ENCODE measurements at places on chromosomes 13 and 19. TPM values are rescaled to one million over a fixed set of nuclear protein-coding genes. Genes with fewer than 3 reads are reported as not detected.

DNA sequence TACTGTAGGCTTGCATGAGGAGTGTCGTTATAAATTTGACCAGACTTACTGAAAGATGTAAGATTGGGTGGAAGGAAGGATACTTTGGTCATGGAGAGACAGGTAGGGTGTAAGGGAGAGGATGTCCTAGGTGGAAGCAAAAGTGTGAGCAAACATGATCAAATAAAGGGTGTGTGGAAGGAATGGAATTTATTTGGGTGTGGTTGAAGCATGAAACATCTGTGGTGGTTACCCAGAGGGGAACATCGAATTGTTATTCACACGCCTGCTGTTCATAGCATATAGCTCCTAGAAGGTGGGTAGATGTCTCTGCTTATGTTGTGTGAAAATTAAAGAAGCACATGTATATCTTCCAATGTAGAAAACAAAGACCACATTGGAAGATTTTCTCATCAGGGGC, 157.7 kb downstream of the ATP8A2 start:
- DNase-seq, result no peak

MYPOP gene
- 11.1 TPM for total RNA-seq

DNA sequence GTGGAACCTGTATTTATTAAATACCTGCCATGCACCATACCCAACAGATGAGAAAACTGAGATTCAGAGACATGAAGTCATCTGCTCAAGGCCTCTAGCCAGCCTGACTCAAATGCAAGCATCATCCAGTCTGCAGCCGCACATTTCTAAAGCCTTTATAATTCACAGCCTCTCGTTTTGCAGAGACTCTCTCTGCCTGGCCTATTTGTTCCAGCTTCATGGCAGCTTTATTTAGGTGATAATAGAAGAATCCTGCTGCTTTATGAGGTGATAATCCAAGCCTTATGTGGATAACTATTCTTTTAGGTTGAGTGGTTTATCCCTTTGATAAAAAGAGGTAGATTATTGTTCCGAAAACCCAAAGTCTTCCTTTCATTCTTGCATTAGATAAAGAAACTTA, 58.4 kb downstream of the OXGR1 start:
- DNase-seq, result no peak

DNA sequence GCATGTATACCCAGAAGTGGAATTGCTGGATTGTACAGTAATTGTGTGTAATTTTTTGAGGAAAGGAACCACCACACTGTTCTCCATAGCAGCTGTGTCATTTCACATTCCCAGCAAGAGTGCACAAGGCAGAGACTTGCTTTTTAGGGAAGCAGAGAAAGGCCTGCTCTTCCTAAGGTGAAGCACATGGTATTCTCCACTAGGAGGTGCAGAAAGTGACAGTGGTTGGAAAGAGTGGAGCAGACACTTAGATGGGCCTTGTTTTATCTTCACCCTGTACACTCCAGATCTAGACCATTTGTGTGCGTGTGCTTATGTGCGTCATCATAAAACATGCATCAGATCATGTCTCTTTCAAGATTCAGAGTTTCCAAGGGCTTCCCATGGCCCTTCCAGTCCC, 35.0 kb downstream of the FAM124A start:
- no peak for DNase-seq

REXO1 gene
- 52.1 TPM for total RNA-seq

- DNase-seq, result no peak
These were observed 309.9 kb upstream of the SLITRK1 start for GRCh38 chr13:84192125-84192524.

- no peak for DNase-seq
These were observed 767.1 kb downstream of the UQCRFS1 start for GRCh38 chr19:28445826-28446225.

DNA sequence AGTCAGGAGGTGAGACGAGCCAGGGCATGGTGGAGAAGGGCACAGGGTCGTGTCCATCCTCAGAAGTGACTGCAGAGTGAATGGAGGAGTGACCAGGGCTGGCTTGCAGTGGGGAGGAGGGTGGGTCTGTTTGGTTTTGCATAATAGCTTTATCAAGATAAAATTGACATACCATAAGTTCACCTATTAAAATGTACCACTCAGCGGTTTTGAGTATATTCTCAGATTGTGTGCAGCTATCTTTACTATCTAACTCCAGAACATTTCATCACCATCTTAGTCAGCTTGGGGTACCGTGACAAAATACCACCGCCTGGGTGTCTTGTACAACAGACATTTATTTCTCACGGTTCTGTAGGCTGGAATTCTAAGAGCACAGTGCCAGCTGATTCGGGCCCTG, 13.2 kb downstream of the ZNF8 start:
- no peak for DNase-seq

PGLYRP2 gene
- total RNA-seq, result not detected

CKM gene
- total RNA-seq, result not detected

- DNase-seq, result no peak
These were observed 1.5 kb downstream of the ERF start for GRCh38 chr19:42253245-42254088.

DNA sequence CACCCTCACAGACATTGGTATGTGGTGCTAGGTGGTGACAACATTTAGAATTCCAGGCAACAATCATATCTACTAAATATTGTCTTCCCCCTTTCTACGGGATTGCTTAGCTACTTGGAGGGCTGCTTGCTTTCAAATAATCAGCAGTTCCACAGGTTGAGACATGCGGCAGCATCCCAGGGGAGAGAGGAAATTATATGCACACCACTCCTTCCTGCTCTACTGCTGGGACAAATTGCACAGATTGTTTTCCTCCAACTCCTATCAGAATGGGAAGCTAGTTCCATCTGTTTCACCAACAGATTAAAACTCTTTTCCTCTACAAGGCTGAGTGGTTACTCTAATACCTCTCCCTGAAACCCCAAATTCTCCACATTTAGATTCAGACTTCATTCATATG, 275.4 kb downstream of the DNAJC15 start:
- no peak for DNase-seq

- no peak for DNase-seq
These were observed 3.2 kb downstream of the RAB11B start for GRCh38 chr19:8393192-8393870.

DNA sequence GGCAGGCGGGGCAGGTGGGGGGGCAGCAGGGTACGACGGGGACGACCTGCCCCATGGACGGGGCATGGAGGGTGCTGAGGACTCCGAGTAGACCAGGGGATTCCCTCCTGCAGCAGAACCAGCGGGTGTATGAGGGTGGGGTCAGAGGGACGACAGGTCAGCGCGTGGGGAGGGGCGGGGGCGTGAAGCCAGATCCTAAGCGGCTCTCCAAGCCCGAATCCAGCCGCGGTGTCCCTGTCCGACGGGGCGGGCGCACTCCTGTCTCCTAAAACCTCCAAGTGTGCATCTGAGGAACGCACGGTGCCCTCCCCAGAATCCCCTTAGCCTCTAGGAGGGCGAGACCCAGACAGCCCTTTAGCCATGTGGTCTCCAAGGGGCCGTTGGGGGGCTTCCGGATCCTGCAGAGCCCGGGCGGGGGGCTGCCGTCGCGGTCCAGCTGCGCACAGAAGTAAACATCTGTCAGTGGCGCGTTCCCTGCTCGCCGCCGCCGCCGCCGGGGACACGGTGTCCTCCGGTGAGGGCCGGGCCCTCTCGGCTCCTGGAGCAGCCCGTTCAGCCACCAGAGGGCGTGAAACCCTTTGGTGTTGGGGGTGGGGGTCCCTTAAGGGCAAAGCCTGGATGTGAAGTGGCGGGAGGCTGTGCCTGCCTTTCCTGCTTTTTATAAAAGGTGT, 730 bp downstream of the NRTN start:
- DNase-seq, result no peak

GRCh38 chr13:39451860-39452301, 151.1 kb downstream of the LHFPL6 start:
- DNase-seq, result no peak

GRCh38 chr19:12733369-12734214, 892 bp downstream of the TRIR start:
- DNase-seq, result no peak

GRCh38 chr13:112651311-112651710, 38.5 kb upstream of the ATP11A start:
- DNase-seq, result no peak

SOX1 gene
- not detected for total RNA-seq

DNA sequence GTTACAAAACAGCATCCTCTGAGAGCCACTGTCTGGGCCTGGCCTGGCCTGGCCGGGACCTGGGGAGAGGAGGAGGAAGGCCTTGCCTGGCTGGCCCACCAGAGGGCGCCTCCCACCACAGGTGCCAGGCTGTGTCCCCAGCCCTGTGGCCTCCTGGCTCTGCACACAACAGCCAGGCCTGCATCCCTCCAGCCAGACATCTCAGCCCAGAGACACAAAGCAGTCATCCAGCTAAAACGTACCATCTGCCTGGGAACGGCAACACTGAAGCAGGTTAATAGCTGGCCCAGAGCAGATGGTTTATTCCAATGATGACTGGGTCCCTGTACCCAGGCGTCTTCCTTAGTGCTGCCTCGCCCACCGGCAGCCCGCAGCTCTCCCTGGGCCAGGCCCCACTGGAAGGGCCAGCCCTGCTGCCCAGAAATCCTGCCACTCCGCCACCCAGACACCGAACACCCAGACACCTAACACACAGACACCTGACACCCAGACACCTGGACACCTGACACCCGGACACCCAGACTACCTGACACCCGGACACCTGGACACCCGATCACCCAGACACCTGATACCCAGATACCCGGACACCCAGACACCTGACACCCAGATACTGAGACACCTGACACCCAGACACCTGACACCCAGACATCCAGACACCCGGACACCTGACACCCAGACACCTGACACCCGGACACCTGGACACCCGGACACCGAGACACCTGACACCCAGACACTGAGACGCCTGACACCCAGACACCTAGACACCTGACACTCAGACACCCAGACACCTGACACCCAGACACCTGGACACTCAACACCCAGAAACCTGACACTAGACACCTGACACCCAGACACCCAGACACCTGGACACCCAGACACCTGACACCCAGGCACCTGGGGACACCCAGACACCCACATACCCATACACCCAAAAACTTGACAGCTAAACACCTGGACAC, 20.1 kb downstream of the C19orf12 start:
- DNase-seq, result no peak

DNA sequence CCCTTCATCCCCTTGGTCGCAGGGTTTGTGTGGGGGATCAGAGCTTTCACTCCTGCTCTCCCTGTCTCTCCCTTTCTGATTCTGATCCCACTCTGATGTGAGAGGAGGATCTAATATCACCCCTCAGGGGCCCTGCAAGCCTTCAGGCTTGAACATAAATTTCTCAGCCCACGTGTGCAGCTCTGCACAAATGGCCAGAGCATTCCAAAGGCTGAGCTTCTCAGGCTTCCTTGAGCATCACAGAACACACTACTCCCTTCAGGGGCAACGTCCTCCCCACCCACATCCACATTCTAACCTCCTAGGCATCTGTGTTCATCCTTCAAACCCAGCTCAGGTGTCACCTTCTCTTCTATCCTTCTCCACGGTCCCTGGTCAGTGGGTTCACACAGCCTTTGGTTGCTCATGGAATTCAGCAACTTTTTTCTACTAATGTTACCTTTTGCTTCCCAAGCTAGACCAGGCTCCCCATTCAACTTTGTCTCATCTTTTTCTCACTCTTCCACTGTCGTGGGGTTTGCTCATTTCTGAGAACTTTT, 24.4 kb upstream of the DOCK9 start:
- DNase-seq, result no peak

ANGPTL8 gene
- total RNA-seq, result not detected

PTPRH gene
- 42.8 TPM for total RNA-seq

DNA sequence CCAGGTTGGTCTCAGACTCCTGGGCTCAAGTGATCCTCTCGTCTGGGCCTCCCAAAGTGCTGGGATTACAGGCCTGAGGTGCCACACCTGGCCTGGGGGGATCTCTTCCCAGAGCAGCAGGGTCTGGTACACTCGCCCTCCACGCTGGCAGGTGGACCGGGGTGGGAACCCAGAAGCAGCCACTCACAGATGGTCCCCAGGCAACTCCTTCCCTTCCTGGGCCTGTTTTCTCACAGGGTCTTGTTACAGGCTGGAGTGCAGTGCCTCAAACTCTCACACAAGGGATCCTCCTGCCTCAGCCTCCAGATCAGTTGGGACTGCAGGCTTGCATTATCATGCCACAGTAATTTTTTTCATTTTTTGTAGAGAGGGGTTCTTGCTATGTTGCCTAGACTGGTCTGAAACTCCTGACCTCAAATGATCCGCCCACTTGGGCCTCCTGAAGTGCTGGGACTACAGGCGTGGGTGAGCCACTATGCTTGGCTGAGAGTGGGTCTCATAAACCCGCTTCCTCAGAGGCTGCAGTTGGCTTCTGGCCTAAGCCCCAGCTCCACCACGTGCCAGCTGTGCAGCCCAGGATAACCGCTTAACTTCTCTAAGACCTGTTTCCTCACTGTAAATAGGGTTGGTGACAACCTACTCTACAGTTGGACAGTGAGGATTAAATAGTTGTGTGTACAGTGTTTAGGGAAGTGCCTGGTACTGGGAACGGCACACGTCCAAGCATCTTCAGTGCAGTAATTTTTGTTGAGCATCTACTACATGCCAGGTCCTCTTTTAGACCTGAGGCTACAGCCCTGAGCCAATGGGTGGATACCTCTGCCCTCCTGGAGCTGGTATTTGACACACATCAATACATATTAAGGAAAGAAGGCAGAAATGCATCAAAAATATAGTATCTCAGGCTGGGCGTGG, 871 bp upstream of the CCER2 start:
- no peak for DNase-seq

DNA sequence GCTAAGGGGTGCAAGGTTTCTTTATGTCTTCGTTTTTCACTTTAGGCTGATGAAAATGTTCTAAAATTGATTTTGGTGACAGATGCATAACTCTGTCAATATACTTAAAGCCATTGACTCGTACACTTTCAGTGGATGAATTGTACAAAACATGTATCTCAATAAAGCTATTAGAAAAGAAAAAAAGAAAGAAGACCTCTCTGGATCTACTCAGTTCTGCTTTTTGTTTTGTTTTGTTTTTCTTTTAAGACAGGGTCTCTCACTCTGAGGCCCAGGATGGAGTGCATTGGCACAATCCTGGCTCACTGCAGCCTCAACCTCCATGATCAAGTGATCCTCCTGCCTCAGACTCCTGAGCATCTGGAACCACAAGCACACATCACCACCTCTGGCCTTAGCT, 3.5 kb downstream of the SIGLEC5 start:
- DNase-seq, result no peak

DNA sequence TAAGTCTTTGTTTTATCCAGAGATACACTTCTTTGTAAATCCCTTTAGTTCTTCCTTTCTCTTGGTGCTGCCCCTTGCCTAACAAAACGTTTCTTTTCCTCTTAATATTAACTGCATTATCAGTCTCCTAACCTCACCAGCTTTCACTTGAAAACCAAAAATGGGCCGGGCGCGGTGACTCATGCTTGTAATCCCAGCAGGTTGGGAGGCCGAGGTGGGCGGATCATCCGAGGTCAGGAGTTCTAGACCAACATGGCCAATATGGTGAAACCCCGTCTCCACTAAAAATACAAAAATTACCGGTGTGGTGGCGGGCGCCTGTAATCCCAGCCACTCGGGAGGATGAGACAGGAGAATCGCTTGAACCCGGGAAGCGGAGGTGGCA, 329.8 kb upstream of the MIR17HG start:
- no peak for DNase-seq

ZNF773 gene
- 10.2 TPM for total RNA-seq

All from Panc1 (cell line).